ENCODE measurements at places on chromosomes 11 and 22.

DNA sequence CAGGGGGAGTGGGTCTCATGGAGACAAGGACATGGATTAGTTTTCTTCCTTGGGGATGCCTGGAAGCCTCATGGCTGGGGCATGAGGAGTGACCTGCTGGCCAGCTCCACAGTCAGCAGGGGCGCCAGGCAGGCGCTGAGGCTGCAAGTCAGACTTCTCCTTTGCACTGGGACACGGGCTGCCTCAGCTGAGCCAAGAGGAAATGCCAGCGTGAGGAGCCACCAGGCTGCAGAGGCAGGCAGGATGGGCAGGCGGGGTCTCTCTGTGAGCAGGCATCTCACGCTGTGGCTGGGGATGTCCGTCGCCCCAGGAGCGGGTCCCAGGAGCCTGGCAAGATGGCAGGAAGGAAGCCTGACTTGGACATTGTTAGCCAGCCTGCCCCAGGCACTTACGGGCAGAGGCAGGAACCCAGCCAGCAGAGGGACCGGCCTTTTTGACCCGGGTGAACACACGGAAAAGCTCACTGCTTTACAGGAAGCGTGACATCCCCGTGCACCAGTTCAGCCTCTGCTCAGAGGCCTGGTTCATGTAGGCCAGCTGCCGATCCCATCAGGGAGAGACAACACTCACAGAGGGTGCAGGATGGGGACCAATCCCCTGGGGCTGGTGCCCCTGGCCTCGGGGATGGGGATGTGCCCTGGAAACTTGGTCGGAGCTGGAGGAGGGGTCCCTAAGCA is 10.2 kb downstream of the GNB1L start:
- DNase-seq = no peak

DNA sequence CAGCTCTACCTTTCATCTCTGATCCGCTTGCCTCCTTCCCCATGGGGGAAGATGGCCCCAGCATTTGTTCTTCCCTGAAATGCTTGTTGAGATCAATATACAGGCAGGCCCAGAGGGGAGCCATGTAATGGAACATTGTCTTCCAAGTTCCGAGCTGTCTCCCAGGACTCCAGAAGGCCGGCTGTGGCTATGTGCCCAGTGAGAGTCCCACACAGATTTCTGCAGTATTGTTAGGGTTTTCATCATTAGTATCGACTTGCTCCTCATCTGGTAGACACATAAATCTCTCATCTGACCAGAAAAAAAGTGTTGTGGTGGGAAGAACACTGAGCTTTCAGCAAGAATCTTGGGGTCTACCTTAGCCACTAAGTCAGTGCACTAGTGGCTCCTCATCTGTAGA is 163.4 kb downstream of the TRIM29 start:
- DNase-seq = no peak

GRCh38 chr11:1690167-1691025 is 6.6 kb upstream of the KRTAP5-6 start:
- DNase-seq = no peak

DNA sequence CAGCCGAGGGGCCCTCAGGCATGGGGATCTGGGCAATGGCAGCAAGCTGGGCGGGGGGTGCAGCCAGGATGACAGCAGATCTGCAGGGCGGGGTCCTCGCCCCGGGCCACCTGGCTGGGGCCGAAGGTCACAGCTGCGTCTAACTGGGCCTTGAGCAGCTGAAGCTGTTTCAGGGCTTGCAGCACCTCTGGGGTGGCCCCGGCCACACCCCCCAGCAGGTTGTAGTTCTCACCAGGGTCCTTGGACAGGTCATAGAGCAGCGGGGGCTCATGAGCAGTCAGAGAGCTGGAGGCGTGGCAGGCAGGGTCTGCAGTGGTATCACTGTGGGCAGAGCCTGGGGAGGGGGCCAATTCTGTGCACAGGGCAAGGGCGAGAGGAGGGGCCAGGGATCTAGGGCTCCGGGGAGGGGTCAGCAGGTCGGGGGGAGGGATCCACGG is 2.8 kb downstream of the ARSA start:
- no peak for DNase-seq

DNA sequence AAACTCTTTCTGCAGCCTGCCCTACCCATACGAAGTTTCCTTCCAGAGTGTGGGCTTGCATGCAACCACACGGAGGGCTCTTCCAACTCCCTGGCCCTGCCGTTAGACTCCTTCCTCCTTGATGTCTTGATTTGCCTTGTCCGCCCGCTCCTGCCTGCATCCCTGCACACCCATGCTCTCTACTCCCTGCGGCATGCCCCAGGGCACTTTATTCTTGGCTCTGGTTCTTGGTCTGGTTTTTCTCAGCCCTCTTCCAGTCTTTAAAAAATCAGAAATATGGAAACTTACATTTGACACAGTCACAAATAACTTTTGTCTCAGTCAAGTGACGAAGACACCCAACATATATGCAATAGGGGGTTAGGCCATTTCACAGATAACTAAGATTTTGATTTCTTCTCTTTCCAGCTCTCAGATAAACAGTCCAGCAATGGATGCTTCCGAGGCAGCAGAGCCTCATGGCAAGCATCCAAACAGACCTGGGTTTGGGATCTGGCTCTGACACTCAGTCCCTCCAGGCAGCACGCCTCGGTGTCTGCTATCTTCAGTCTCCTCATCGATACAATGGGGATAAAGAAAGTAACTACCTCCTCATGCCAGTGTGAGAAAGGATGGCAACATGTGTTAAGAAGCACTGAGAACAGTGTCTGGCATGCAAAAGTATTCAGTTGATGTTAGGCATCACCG is 15.7 kb upstream of the OPCML start:
- no peak for DNase-seq

GRCh38 chr11:5196067-5196466 is 4.4 kb downstream of the OR51V1 start:
- DNase-seq = no peak

DNA sequence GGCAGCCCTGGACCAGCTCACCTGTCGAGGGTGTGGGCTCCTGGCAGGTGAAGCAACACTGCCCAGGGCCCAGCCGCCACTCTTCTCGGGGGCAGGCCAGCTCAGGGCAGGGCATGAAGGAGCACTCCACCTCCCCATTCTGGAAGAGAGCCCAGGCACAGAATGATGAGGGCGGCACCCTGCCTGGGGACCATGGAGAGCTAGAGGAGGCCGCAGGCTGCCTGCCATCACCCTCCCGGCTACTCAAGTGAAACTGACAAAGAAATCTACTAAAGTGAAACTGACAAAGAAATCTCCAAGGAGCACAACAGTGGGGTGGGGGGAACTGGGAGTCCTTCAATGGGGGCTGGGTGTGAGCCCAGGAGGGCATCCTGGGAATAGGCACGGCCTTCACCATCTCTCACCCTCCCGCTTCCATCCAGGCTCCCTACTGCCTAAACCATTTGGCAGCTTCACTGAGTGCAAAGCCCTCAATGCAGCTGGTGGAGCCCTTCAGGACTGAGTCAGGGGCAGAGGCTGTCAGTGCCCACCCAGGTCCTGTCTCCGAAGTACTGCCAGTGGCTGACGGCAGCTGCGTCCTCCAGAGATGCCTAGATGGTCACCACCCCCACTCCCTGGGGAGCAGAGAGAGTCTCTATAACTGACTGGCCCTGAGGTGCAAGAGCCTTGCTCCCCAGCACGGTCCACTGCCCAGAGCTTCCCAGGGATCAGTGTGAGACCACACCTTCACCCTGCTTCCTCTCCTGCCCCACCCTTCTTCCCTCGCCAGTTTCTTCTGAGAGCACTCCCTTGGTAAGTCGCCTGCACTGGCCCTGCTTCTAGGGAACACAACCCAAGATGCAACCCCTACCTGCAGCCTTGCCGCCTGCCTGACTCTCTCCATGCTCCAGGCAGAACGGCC is 21.7 kb downstream of the VWCE start:
- DNase-seq = no peak

DNA sequence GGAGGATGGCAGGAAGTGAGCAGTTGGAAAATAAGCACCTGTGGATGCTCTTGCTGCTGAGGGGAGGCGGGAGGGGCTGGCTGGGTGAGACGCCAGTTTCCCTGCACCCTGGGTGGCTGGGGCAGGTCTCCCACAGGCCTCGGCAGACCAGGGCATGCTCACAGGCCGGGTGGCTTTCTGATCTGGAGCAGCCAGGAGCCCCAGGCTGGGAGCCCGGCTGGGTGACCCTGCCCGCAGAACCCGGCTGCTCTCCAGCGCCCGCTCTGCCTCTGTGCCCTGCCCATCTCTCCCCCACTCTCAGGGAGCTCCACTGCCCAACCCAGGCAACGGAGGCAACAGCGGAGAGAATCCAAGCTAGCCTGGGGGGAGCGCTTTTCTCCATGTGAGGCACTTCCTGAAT is 24.6 kb downstream of the DCPS start:
- no peak for DNase-seq

Measured in neuronal stem cell (in vitro differentiated cells).